ENCODE measurements at places on chromosomes 7 and 10.

- peak; percentile 48 for ATAC-seq
Measured at GRCh38 chr7:424961-425793, 94.5 kb downstream of the PDGFA start.

DNA sequence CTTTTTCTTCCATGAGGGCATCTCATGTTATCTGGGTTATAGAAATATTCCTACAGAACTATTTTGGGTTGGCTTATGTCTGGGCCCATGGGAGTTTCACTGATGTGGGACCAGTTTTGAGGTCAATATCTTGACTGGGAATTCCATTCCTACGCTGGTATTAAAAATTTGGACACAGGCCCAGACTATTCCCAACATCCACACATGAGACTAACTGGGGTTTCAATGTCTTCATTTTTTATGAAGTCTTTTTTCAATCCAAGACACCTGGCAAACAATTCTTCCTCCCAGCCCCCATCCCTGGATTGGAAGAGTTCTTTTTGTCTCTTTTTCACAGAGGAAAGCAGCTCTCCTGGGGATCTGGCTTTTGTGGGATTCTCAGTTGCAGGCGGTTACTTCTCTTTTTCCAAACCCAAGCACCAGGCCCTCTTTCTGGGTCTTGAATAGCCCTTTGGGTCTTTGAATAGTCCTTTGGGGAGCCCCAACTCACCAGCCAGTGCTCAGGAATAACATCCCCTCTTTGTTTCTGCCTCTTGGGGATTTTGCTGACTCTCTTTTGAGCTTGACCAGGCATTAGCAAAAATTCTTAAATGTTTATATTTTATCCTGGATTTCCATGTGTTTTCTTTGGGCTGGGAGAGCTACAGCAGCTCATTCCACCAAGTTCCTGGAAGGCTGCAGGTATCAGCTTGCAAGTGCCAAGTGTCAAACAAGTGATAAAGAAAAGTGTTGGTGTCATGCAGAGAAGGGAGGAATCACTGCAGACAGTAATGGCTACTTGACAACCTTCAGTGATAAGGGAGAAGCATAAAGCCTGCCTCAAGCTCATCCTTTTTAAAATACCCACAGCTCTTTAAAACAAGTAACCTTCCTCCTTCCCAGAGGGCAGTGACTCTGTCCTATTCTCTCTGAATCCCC, 234.3 kb downstream of the ADAM12 start:
- no peak for ATAC-seq

- ATAC-seq = peak; percentile 8
Measured at GRCh38 chr7:5532536-5533335, 109.1 kb upstream of the TNRC18 start.

GRCh38 chr10:81179805-81180452, 642.2 kb downstream of the SH2D4B start:
- no peak for ATAC-seq

GRCh38 chr10:76829724-76830123, 807.9 kb downstream of the KCNMA1 start:
- no peak for ATAC-seq
